ENCODE measurements at places on chromosomes 6 and 20.

DNA sequence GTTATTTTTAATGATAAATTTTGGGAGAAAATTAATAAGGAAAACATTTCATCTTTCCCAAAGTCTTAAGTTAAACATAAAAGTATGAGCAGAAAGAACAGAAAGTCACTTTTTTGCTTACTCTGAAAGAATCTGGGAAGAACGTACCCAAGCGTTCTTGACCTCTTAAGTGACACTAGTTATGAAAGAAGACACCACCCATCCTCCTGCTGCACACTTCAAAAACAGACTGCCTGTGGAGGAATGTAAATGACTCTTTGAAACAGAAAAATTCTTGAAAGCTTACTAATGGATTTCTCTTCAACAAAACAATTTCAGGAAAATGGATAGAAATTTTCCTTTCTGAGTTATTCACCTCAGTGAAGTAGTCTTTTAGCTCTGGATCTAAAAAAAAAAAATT lies 227.7 kb downstream of the MEI4 start:
- ATAC-seq: 0 out of 3 replicates have a peak, but pooled peaks have one; percentile 27

- no peak for ATAC-seq
These were observed 9.5 kb downstream of the NPEPL1 start for GRCh38 chr20:58702161-58702510.

DNA sequence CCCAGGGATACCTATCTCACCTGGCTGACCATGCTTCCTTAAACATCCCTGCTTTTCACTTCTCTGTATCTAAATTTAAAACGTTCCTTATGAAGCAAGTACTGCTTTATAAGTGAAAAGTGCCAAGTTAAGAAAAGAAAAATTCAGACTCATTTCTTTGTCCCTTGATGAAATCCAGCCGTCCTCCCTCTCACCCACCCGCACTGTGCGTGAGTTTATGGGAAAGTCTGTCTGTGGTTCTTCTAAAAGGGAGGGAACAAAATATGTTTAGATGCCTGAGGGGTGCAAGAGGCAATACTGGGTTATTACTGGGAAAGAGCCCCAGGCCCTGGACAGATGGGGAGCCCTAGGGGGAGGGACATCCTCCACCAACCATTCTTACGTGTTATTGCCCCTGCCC lies 31.2 kb downstream of the SPDEF start:
- ATAC-seq: no peak

GRCh38 chr6:34522761-34523160 lies 33.4 kb downstream of the SPDEF start:
- no peak for ATAC-seq

DNA sequence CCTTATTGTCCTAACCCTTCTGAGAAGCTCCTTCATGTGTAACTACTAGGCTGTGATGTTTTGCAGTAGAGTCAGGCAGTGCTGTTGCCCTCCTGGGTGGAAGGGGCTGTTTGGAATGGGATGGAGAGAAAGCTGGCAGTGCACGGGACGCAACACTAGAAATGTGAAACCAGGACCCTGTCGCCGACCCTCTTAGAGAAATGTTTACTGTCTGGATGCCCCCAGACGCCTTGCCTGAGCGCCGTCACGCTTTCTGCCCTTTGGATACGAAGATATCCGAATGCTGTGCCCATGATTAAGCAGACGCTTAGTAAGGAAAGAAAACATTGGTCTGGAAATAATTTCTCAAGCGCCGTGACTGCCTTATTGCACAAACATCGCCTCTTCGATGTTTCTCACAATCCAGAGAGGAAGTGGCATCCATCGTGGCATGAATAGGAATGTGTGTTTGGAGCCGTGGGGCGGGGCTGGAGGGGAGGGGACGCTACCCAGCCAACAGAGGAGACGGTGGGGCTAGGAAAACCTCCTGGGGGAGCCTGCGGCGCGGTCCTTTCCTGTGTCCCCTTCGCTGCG lies 661 bp upstream of the PPP1R14C start:
- ATAC-seq: no peak

- ATAC-seq: peak; percentile 97
These were observed 137.4 kb upstream of the HDAC2 start for GRCh38 chr6:114108119-114109002.

DNA sequence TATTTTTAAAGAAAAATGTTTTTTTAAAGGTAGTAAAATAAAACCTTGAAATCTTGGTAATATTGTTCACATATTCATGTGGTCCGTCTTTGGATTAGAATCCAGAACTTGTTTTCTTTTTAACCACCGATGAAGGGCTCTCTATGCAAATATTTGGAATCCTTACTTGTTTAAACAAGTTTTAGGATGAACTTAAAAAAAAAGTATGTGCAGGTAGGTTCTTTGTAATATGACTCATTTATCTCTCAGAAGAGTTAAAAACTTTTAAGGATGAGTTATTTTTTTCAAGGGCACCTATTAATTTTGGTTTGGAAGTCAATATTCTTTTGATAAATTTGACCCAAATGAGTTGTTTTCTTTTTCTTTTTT lies 8.9 kb downstream of the DSP start:
- ATAC-seq: no peak

DNA sequence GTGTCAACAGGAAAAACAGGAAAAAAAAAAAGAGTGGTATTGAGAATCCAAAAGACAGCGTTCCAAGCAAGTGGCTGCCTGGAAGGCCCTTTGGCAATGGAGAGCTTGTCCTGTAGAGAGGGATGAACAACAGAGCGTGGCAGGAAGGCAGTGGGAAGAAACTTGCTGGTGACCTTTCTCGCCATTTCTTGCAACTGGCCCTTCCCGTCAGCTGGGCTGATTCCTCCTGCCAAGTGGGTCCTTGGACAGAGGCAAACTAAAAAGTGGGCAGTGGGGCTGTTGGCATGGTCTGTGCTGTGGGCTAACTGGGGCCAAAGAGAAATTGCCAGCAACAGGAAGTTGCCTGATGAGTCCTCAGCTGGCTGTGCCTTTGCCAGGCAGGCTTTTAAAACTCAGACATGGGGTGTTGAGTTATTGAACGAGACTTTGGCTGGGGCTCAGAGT lies 43.9 kb upstream of the CLDN20 start:
- peak; percentile 32 for ATAC-seq

- ATAC-seq: no peak
These were observed 340.4 kb downstream of the CDC5L start for GRCh38 chr6:44727651-44728630.

DNA sequence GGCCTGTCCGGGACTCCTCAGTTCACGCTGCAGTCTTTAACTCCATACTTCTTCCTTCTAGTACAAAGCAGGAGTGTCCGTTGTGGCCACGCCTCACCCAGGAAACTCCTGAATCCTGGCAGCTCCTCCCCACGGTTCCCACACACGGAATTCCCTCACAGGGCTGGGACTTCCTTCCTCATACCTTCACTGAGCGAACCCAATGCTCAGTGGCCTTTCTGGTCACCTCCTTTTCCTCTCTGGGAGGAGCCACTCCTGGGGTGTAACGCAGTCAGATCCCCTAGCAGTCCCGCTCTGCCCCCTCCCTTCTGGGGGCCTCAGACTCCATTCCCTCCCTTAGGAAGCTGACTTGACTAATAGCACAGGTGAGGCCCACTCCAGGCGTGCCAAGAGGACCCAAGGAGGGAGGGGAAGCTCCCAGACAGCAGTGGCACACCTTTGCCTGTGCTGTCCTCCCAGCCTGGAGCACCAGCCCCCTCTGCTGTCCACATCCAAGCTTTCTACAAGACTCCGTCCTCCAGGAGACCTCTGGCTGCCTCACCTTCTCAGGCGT lies at the start of gene SLC52A3:
TSS of gene SLC52A3 (minus strand) at position 75 of the 553 bp plus-strand sequence. CDS start 2,726 bp downstream, outside the sequence.
- ATAC-seq: peak; percentile 60

GRCh38 chr20:56628873-56629463 lies at the start of gene TFAP2C:
Gene TFAP2C, plus strand, starts transcription at chr20:56629306. Its CDS starts 239 bp downstream, at chr20:56629545.
- ATAC-seq: no peak

DNA sequence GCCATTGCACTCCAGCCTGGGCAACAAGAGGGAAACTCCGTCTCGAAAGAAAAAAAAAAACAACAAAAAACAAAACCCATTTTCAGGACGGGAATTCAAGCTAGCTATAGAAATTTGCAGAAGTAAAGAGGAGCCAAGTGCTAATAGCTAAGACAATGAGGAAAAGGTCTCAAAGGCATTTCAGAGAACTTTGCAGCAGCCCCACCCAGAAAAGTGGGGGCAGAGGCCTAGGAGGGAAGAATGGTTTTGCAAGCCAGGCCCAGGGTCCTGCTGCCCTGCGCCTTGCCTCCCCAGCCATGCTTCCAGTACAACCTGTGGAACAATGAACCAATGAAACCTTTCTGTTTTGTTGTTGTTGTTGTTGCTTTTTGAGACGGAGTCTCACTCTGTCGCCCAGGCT lies 38.3 kb upstream of the SAMHD1 start:
- no peak for ATAC-seq

GRCh38 chr6:153698001-153698400 lies 341.0 kb upstream of the OPRM1 start:
- ATAC-seq: peak; percentile 65

GRCh38 chr20:2865630-2866029 lies 7.7 kb upstream of the PTPRA start:
- ATAC-seq: no peak

DNA sequence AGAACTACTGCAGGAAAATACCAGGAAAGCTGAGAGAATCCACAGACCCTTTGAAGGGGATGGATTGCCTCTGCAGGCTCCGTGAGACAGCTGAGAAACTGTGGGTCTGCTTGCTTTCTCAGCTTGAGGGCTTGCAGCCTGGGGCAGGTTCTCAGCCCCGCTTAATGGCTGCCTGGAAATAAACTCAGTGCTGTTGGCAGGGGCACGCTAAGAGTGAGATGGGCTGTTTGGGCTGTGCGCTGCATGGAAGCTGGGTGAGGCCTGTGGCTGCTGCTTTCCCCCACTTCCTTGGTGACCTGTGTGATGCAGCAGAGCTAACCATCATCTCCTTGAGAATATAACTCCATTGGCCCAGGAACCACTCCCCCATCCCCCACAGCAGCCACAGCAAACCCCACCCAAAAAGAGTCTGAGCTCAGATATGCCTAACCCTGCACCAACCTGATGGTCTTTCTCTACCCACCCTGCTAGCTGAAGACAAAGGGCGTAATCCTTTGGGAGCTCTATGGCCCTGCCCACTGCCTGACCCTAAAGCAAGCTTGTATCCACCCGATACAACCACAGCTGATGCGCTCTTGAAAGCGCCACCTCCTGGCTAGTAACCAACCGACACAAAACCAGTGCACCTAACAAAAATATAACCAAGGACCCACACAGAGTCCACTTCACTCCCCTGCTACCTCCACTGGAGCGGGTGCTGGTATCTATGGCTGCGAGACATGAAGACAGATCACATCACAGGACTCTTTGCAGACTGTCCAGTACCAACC lies 800.6 kb upstream of the MAP3K7 start:
- ATAC-seq: no peak

All from SK-N-SH treated with all-trans-retinoic acid at 6 μM for 48 hours (cell line).